ENCODE measurements at places on chromosomes 4 and X. TPM values are rescaled to one million over a fixed set of nuclear protein-coding genes. Genes with fewer than 3 reads are reported as not detected.

Gene CBR4
- total RNA-seq, result 11.6 TPM

Gene NEXMIF
- 2.3 TPM for total RNA-seq

Gene CHIC1
- 18.9 TPM for total RNA-seq

Gene C4orf50
- total RNA-seq, result 0.14 TPM

Gene ZAR1
- 1.8 TPM for total RNA-seq

Gene PPP2R2C
- total RNA-seq, result 0.41 TPM

Gene CCNA2
- 2.4 TPM for total RNA-seq

GRCh38 chrX:148784856-148785255 is 284.4 kb downstream of the AFF2 start:
- no peak for DNase-seq

- no peak for DNase-seq
Measured at GRCh38 chr4:165301833-165302232, 25.6 kb upstream of the MSMO1 start.

DNA sequence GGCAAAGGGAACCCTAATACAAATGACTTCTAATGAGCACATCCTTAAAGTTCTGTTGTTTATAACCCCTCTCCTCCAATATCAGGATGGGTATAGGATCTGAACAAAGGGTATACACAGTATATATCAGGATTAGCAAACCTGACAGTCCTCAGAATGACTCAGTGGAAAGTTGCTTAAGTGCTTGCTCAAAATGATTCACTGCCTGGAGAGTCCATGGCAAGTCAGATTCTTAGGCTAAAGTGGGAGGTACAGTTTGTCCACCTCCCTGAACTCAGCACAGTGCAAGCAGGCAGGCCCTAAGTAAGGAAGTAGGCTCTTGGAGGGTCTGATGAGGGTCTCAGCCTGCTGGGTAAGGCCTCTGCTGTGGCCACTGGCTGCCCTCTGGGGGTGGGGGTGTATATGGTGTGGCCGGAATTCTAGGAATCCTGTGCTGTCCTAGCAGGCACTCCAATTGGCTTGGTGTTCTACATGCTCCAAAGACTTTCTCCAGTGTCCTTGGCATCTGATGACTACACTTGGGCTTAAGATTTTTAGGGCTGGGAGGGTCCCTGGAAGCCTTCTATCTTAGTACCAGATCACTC is 54.3 kb downstream of the CHRDL1 start:
- no peak for DNase-seq

DNA sequence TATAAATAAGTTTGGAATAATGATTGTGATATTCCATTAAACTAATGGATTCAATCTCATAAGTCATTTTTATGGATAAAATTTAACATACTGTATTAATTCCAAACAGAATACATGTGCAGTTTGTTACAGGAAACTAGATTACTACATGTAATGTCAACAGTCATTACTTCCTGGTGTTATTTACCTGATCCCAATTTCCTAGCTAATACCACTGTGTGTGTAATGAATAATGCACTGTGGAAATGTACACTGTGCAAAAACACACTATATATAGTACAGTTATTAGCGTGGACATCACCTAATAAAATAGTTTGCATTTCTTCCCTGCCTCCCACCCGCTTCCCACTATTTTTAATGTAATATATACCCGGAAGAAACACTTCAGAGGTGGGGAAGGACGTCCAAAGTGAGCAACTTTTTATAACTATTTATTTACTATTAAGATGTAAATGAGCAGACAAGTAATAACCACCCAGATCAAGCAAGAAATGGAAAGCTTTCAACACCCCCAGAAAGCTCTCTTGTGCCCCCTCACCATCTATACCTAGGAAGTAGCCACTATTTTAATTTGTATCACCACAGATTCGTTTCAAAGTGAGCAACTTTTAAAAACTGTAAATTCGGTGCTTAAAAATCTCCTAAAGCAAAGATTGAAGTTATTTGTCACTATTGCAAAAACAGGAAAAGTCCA is 219.1 kb downstream of the THOC2 start:
- DNase-seq, result no peak

- DNase-seq, result no peak
Measured at GRCh38 chrX:3576886-3577501, 136.5 kb downstream of the PRKX start.

- no peak for DNase-seq
Measured at GRCh38 chr4:173436149-173436579, 37.2 kb upstream of the SCRG1 start.

DNA sequence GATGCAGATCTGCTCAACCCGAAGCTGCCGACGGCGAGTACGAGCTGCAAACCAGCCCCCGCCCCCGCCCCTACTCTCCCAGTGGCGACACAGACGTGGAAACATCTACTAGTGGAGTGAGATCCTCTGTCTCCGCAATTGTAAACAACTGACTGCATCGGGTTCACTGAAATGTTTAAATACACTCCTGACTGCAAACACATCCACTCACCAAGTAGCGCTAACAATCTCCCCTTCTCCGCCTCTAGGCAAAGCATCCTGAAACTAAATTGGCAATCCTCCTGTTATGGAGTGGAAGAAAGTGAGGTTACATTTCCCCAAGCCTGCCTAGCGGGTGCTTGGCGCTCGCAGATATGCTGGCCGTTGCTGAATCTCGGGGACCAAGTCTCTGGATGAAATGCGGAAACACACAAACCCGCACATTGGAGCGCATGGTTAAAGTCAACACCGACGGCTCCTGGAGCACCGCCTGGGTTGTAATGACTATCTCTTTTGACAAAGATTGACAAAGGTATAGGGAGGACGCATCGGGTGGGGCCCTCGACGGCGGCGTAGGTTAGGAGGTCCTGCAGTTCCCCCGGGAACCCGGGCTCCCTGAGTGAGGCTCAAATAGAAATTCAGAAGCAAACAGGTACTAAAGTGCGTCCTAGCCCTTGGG is 117.0 kb upstream of the TEX13C start:
- no peak for DNase-seq

DNA sequence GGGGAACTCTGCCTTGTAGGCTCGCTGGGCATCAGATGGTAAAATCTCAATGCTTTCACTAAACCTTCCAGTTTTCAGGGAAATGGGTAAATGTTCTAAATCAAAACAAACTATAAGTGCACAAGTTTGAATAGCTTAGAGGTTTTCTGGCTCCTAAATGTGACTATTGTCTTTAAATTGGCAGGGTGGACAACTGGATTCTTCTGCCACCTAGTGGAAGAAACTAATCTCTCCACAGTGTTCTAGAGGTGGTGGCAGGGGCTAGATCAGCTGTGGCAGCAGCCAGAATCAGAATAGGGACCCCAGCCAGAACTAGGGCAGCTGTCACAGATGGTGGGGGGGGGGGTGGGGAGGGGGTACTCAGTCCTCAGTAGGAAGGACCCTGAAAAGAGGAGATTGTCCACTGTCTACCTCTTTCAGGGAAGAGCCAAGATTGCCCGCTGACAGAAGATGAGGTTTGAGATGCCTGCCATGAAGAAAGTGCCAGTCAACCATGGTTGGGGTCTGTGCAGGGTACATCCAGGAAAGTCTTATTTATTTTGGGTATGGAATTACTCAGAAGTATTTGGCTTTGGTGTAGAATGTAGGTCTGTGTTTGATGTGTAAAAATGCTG is 201.4 kb downstream of the CCNG2 start:
- DNase-seq, result no peak

GRCh38 chr4:23144707-23145106 is 452.0 kb downstream of the GBA3 start:
- no peak for DNase-seq

- DNase-seq, result no peak
Measured at GRCh38 chrX:85996555-85996954, 50.8 kb downstream of the CHM start.

GRCh38 chrX:53223068-53223693 is 1.8 kb downstream of the KDM5C start:
- DNase-seq, result no peak

DNA sequence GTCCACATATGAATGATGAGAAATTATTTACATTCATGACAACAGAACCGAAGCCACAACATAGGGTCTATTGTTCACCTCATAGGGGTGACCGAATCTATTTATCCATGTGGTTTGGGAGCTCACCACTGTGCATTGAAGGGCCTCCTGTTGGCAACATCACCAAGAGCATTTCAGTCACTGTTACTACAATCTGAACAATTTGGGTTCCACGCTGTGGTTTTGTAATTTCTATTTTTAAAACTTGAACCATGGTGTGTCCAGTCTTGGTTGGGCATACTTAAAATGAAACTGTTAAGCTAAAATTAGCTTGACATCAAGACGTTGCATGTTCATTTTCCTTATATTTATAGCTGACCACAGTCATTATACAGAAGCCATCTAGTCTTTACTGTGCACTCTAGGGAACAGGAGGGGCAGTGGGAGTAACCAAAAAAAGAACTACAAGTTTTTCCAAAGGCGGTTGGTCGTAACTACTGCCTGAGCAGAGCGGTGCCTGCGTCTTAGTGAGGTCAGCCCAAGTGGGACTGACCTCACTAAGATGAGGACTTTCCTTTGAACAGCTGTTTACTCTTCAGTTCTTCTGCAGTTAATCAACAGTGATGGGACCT is 192.1 kb downstream of the SPRY1 start:
- no peak for DNase-seq

DNA sequence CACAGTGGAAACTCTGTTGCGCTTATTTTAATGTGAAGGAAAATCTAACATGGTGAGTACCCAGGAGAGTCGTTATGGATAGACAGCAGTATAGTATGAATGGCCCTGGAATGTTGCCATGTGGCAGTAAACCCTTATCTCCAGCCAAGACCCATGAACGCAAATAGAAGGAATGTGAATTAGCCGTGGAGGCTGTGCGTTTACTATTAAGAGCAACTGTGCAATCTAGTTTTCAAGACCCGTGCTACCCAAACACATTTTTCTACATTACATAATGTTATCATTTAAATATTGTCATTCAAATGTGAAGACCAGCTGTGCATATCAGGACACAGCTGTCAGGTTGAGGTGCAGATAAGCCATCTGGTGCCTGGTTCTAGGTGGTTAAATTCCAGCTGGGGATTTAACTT is 13.3 kb upstream of the AGA start:
- no peak for DNase-seq

DNA sequence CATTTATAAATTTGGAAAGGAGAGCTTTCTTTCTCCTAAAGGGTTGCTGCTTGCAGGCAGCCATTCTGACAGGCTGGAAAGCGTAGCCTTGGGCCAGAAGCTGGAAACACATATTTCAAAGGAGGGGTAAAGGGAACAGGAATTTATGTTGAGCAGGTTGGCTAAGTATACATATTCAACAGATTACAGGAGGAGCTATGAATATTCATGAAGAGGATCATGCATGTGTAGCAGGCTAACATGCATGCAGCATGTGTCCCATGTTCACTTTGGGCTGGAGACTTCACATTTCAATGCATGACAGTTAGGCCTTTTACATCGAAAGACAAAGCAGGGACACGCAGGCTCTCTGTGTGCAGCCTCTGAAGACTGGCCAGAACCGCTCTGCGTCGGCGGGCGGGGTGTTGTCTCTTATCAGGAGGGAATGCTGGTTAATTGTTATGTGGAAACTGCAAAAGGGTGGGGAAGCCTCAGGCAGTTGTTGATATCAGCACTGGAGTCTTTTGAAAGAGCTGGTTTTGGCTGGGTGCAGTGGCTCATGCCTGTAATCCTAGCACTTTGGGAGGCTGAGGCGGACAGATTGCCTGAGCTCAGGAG is 31.5 kb downstream of the CASP3 start:
- no peak for DNase-seq

DNA sequence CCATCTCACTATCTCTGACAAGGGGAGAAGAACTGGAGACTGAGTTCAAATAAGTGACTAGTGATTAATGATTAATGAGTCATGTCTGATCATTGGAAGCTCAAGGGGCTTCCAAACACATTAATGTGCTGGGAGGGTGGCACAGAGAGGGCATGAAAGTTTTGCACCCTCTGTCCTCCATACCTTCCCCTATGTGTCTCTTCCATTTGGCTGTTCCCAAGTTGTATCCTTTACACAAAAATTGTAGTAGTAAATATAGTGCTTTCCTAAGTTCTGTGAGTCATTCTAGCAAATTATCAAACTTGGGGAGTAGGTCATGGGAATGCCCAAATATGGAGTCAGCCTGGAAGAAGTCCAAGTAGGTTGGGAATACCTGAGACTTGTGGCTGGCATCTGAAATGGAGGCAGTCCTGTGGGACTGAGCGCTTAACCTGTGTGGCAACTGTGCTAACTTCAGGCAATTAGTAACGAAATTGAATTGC is 4.1 kb upstream of the FAM200B start:
- DNase-seq, result no peak

DNA sequence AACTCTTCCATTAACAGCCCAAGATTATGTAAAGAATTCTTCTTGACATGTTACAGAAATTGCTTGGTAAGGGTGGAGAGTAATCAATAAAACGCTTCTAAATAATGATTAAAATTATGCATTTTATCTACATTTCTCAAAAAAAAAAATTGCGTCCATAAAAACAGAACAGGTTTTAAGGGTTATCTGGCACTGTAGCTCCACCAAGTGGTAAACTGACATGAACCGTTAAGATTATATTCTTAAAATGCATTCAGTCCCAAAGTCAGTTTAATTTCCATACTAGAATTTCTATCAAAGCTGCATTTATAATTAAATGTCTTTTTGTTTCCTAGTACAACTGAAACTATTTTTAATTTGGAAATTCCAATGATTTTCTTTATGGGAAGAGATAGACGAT is 214.0 kb upstream of the UGT8 start:
- DNase-seq, result no peak

DNA sequence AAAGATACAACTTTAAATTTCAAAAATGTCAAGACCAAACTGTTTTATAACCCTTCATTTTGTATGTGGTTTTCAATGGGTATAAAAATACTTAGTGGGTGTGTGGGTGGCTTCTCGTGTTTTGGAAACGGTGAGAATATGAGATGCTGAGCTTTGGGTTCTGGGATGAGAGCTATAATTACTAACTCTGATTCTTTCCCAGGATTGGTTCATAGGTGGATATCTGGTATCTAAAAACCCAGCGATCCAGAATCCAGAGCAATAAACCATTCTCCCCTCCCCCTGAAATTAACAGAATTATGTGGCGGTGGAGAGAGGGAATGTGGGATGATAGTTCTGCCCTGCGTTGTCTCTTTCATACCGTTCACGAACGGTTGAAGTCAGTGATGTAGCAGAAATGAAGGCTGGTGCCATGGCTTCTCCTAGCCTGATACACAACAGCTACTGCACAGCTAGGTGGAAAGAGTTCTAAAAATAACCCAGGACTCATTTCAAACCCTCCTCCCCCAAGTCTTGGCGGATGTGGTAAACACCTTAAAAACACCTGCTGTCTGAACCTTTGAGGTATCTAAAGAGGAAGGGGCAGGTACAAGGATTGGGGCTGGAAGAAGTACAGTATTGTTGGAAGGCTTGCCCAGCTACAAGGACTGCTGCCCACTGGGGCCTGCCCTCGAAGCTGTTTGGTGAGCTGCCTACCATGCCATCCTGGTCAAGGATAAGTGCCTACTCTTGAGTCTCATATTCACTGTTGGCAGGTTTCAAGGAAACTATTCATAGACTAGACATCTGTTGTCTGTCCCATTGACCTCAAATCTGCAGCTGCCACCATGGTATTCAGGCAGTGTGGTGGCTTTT is 44.5 kb downstream of the SEPTIN11 start:
- no peak for DNase-seq

- DNase-seq, result no peak
Measured at GRCh38 chr4:141140391-141141200, 7.3 kb upstream of the RNF150 start.

GRCh38 chr4:76363556-76364290 is 57.2 kb downstream of the STBD1 start:
- DNase-seq, result no peak

- no peak for DNase-seq
Measured at GRCh38 chr4:141395246-141395830, 174.6 kb downstream of the ZNF330 start.

- no peak for DNase-seq
Measured at GRCh38 chr4:180610324-180610723, 1632.9 kb upstream of the TENM3 start.

All from thoracic aorta (tissue), 2 donors.